ENCODE measurements at places on chromosomes 2 and 18.

- DNase-seq: no peak
Measured at GRCh38 chr2:120308038-120308910, 37.7 kb upstream of the INHBB start.

- no peak for DNase-seq
Measured at GRCh38 chr2:215357660-215358059, 45.8 kb downstream of the ATIC start.

DNA sequence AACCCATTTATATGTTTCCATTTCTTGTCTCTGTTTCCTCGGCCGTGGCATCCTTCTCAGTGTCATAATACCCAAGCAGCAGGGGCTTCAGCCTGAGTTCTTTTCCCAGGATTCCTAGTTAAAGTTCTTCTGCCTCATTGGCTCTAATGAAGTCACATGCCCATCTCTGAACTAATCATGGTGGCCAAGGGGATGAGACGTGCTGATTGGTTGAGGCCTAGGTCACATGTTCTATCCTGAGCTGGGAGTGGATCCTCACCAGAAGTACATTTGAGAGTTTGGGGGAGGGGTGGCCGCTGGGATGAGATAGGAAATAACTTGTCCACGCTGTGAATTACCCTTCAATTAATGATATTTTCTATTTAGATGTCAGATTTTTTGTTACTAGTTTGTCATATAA, 3.8 kb upstream of the UGT1A5 start:
- DNase-seq: no peak

DNA sequence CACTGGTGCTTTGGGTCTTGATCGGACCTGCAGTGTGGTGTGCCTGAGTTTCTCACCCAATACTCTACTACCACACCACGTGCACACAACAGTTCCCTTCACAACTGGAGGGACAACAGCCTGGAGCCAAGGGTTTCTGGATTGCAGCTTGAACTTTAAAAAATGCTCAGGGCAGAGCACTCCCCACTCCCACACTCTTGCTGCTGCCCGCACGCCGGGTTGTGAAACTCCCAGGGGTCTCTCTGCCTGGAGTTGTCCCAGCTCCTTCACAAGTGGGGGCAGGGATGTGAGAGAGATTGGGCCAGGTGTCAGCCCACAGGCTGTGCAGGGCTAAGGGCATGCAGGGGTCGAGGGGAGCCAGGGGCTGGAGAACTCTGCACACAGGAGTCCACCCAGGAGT, 89.4 kb downstream of the GALR1 start:
- no peak for DNase-seq

DNA sequence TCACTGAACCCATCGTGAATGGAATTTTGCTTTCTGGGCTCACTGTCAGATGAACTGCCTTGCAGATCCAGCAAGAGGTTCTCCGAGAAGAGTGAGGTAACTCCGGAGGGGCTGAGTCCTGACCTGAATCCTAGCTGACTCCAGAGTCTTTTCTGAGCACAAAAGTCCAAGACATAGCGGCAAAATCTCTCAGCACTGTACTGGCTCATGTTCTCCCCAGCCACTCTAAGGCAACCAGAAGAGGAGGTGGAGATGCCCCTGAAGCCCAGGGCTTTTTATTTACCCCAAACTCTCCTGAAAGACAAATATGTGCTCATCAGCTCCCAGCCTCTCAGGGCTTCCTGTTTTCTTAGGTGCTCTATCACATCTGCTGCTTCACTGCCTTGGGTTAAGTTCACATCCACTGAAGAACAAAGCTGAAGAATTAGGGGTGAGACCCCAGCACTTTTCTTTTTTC, 221.8 kb downstream of the MREG start:
- DNase-seq: no peak

DNA sequence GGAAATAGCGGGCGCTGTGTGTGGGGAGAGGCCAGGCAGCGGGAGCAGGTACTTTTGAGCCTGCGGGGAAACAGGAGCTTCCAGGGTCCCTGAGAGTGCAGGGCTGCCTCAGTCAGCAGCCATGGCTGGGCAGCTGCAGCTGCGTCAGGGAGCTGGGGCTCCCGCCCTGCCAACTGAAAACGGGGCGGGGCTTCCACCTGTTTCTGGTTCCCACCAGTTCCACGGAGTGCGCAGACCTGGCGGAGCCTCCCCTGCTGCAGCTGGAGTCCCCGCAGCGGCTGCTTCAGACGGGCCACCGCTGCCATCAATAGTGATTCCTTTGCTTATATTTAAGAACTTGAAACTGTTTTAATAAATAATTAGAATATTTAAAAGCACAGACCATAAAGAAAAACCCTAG, 30.6 kb upstream of the RPRM start:
- no peak for DNase-seq

GRCh38 chr2:62382757-62383156, 123.2 kb downstream of the TMEM17 start:
- DNase-seq: no peak

DNA sequence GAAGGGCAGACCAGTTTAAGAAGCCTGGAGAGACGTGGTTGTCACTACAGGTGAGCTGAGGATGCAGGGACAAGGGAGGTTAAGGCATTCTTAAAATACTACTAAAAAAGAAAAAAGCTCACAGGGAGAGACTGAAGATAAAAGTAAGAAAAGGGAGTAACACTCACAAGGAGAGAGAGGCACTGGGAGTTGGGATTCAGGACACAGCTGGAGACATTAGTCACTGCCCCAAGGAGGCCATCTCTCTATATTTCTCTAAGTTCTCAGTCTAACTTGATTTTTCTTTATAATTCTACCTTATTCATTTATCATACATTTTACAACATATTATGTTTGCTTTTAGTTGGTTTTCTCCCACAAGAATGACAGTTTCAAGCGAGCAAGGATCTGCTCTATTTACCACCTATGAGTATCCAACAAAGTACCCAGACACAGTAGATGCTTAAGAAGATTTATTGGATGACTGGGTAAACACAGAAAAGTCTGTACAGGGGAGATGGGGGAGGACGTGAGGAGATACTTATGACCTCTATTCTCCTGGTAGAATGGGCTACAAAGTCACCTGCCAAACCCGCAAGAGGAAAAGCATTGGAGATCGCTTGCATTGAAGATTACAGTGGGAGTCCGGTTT, 2.2 kb downstream of the SERPINE2 start:
- DNase-seq: no peak

- no peak for DNase-seq
Measured at GRCh38 chr18:2526329-2526728, 45.0 kb downstream of the METTL4 start.

DNA sequence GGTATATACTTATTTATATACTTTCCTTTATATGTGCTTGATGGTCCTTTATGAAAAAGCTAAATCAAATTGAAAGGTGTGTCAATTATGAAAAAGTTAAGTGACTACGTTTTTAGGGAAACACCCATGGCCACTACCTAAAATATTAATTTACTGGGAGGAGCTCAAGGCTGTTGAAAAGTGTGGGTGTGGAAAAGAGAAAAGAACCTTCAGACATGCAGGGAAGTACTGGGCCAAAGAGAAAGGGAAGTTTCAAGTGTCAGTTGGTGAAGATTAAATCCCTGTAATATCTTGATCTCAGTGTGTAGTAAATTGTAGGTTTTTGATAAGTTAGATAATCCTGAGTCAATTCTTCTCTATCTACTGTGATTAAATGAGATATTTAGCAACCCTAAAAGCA, 6.2 kb upstream of the GKN1 start:
- no peak for DNase-seq

- DNase-seq: no peak
Measured at GRCh38 chr2:217741381-217741955, 261.3 kb downstream of the TNS1 start.

DNA sequence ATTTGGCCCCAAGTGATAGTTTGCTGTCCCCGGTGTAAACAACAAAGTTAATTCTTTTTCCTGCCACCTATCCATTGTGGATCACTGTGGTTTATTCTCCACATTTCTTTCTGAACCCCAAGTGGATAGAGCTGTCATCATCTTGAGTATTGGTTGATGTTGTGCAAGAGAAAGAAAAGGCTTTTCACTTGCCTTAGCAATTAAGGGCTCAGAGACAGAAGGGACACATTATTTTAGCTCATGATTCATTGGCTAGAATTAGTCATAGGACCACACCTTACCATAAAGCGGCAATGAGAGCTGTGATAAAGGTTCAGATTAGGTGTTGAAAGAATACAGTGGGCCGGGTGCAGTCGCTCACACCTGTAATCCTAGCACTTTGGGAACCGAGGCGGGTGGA, 442.1 kb upstream of the DCC start:
- no peak for DNase-seq

- DNase-seq: no peak
Measured at GRCh38 chr2:55721596-55722215, 28.1 kb upstream of the PNPT1 start.

DNA sequence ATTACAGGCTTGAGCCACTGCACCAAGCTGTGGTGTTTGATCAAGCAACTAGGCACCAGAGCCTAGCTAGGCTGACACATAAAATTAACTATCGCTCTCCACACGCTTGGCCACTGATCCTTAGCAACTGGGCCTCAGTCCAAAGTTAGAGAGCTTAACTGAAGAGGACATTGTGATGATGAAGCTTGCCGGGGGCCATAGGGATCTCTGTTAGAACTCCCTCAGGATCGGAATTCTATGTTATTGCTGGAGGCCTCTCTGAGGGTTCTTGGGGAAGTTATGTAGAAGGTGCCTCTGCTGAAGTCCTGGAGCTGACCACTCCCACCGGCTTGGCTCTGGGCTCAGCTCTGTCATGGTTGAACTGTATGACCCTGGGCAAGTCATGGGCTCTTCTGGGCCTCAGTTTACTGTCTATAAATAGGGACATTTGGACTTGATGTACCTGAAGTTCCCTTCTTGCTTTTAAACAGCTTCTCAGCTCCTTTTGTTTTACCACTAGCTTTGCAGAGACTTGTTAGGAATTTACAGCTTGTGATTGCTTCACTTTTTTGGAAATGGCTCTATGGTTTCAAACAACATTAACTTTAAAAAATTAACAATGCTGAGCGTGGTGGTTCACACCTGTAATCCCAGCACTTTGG, 44.1 kb downstream of the GATA6 start:
- no peak for DNase-seq

DNA sequence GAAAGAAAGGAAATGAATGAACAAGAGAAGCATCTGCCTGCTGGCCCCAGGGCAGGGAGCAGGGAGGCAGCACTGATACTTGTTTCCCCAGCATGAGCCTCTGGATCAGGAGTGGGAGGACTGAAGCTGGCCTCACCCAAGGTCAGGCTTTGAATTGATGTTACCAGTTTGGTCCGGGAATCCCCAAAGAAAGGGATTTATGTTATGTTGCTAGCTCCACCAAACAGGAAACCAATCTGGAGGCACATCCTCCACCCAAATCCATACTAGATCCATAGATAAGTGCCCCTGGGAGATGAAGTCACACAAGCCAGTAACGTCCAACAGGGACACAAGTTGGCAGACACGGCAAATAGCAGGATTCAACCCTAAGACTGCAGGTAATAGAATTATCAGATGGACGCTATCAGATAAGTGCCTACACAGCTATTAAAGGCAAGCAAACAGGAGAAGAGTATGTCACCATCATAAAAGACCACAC, 85.9 kb downstream of the MTCL1 start:
- no peak for DNase-seq

DNA sequence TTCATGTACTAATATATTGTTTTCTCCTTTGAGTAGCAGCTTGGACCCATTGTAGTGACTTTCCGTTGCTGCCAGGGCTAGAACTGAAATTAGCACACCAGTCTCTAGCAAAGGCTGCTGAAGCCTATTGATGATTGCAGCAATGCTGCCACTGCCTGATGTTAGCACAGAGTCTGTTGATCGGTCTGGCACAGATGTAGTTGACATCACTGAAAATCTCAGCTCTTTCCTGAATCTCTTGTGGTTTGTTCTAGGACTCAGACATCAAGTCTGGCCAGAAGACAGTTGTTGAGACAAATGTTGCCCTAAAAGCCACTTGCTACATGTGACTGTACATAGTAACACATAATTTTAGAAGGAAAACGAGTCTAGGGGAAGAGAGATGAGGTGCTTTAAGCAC, 47.2 kb downstream of the VAPA start:
- no peak for DNase-seq
